Activated CD8-positive, alpha-beta memory T cell treated with anti-CD3 and anti-CD28 coated beads for 1 hour (primary cell): ENCODE measurements at places on chromosomes 5 and 9.

- DNase-seq: no peak
These were observed 42.4 kb upstream of the TJP2 start for GRCh38 chr9:69131682-69132081.

DNA sequence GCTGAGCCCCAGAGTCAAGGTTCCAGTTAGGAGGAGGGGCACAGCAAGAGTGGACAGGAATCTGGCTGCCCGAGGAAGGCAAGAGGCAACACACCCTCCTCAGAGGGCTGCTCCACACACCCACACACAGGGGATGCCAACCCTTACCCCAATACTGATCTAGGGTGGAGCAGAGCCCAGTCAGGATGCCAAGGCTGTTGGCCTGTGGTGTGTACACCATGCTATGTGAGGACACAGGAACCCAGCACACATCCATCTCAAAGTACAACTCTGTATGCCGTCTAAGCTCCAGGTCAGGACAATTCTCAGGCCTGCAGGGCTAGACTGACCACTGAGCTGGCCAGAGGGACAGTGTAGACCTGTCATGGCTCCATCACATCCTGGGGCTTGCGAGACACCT, 2.6 kb downstream of the SEPTIN8 start:
- no peak for DNase-seq

GRCh38 chr5:139795074-139796001, at the start of gene PSD2:
TSS of gene PSD2 (plus strand) at chr5:139795808. CDS start at chr5:139809441, 13,633 bp downstream.
- DNase-seq: no peak

DNA sequence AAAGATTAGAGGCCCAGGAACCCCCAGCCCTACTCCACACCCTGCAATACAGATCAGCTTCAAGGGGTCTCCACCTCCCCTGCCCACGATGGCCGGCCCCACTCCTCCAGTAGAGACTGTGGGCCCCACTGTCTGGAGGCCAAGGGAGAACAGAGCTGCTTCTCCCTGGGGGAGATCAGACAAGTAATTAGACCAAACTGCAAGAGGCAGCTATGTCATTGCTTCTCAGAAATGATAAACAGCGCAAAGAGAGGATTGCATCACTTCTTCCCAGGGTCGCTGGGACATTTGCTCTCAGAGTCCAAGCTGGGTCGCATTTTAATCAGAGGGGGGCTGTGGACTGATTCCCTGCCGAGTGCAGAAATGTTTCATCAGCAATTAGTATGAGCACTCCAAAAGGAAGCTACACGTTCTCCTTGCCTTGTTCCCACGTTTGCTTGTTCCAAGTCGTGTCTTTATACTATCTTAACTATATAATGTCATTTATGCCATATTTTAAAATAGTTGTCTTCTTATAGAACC, 59.9 kb downstream of the ROPN1L start:
- no peak for DNase-seq

- no peak for DNase-seq
These were observed 142.6 kb downstream of the OR2K2 start for GRCh38 chr9:111187376-111187775.

DNA sequence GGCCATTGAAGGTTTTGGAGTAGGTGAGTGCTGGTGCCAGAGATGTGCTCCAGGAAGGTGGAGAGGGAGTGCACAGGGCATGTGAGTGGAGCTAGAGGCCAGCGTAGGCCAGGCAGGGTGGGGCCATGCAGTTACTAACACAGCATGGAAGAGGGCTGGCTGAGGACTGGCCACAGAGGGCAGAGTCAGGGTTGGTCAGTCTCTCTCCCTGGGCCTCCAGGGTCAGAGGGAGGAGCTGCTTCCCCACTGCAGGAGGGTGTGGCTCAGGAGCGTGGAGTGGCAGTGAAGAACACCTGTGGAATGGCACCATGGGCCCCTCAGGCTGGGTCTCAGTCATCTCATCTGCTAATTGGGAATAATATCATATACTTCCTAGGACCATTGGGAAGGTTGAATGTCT, 167.7 kb downstream of the MACROH2A1 start:
- no peak for DNase-seq

DNA sequence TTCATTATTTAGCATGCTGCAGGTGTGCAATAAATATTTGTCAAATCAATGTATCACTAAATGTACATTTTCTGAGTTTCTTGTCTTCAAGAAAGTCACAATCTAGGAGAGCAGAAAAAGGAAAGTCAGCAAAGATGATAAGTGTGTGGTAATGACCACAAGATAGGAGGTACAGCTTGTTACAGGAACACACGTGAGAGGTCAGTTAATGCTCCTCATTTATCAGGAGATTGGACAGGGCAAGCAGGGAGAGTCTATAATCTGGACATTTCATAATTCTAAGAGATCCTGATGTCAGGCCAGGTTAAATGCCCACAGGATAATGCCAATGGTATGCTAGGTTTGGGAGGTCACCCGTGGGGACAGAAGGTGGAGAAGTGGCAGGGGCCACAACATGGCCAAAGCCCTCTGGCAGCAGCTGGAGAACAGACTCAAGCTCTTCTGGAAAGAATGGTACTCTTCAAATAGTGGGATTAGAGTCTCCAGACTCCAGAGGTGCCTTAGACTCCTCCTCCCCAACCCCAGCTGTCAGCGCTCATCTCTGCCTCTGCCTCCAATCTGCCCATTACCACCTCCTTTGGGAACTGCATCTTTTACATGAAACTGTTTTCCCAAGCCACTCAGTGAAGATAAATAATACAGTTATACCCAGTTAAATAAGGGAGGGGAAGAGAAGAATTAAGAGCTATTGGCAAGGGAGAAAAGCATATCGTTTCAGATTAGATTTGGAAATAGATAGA, 114.3 kb downstream of the ASTN2 start:
- DNase-seq: no peak

- DNase-seq: no peak
These were observed 50.8 kb downstream of the DMRT2 start for GRCh38 chr9:1100945-1101344.

DNA sequence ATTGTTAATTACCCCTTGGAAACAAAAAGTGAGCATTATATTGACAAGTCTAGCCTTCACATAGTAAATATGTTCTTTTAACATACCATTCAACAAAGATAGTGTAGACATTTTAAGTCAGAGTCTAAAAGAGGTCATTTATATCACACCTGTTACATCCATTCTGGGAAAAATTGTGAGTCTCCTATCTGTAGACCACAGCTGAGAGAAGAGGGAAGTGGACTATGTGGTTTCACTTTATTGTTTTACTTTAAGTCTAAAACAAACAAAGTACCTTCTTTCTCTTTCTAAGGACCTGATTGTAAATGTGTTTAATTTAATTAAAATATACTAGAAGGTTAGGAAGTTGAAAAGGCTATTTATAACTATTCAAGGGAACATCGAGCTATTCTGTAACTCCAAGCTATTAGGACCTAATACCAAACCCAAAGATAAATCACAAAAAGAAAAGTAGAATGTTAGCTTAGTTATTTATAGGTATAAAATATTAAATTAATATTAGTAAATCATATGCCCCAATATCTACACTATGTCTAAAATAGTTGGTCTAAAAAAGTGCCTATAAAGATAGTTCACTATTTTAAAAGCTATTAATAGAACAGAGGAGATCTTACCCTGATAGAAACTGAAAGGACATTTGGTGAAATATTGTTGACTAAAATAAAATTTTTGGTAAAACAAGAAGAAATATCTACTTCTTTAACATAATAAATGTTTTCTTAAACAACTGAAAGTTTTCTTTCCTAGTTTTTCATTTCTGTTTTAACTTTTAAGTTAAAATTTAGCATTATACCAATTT, 134.9 kb downstream of the TMEM167A start:
- DNase-seq: no peak

DNA sequence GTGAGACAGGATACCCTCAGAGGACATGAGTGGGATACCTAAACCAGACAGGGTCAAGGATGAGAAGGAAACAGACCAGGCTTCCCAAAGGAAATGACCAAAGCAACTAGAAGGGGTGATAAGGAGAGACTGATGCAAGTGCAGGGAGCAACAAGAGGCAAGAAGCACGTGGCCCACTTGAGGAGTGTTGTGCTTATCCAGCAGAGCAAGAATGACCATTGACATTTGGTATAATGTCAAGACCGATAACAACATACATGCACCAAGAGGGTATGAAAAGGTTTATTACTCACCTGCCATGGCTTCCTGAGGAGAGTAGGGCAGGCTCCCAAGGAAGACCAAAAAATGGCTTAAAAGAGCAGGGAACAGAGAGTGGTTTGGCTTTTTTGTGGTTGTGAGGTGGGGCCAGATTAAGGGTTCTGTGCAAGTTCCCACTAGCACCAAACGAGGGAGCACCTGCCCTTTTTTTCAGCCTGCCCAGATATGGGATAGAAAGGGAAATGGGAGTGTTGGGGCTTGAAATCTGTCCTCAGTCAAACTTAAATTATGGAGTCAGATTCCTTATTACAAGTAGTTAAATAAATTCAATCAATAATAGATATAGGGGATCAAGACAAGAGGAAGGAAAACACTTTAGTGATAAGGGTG, 513.6 kb downstream of the RASEF start:
- DNase-seq: no peak

- DNase-seq: no peak
These were observed at the start of gene CXXC5 for GRCh38 chr5:139648205-139649081. TSS of gene CXXC5 (plus strand) at chr5:139648349. CDS start at chr5:139680524, 32,175 bp downstream.

- no peak for DNase-seq
These were observed 188.5 kb downstream of the EPB41L4A start for GRCh38 chr5:112230606-112231005.

DNA sequence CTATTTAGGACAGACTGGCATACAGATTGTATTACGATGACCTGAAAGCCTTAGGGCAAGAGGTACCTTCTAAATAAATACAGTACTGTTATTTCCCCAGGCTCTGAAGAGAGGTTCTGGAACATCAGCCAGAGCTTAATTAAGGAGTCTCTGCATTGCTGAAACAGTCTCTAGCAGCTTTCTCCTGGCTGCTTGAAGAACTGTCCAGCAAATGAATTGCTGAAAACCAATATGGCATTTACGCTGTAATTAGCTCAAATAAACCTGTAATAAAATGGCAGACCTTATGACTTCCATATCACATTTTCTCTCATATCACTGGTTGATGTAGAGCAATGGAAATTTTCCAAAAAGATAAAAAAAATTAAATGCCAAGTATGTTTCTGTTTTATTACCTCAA, 636.3 kb downstream of the GABRG2 start:
- no peak for DNase-seq

DNA sequence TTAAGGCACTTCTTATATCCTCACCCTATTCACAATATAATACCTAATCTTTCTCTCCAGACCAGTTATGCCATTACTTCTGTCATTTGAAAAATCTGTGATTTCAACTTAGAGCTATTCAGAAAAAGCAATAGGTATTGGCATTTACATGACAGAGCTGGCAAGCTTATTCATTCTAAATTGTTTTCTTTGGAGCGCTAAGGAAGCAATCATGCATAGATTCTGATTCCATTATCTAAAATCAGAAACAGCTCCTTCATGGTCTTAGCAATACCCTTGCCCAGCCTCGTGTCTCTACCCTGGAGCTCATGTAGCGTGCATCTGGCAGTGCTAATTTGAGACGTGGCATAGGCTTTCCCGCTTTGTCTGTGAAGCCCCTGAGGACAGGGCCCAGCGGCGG, 4.5 kb downstream of the SLC1A1 start:
- DNase-seq: no peak

GRCh38 chr9:112037281-112038016, 137.6 kb downstream of the SUSD1 start:
- DNase-seq: peak; percentile 11

- no peak for DNase-seq
These were observed 57.3 kb upstream of the C6 start for GRCh38 chr5:41270423-41271251.

GRCh38 chr9:86733929-86734328, 213.4 kb downstream of the GAS1 start:
- no peak for DNase-seq

- no peak for DNase-seq
These were observed at the start of gene SPINK5 for GRCh38 chr5:148063861-148064260. TSS of gene SPINK5 (plus strand) at chr5:148063980. CDS start at chr5:148064045, 65 bp downstream.
